ENCODE measurements at places on chromosomes 11 and 22.

DNA sequence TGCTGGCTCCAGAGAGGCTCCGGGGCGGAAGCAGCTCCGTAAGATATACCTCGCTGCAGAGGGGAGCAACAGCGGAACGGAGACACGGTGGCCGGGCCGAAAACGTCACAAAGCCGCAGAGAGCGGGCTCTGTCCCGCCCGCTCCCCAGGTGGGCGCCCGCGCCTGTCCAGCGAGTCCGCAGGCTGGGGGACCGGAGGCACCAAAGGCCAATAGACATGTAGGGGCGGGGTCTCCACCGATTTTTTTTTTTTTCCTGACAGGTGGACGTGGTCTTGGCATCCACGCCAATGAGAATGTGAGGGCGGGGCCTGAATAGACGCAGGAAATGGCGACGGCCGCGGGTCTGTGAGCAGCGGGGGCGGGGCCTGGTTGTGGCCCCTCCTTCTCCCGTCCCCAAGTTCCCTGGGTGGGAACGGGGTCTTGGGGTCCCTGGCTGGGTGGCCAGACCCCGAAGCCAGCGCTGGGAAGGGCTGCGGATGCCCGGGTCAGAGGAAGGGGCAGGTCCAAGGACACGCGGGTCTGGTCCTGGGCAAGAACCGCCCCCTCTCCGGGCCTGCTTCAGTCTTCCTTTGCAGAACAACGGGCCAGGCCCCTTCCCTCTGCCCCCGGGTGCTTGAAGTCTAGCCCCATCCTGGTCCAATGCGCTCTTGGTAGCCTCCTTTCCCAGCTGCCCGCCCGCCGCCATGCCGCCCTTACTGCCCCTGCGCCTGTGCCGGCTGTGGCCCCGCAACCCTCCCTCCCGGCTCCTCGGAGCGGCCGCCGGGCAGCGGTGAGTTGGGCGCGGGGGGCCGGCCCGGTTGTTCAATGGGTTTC, at the start of gene DNAJC4:
TSS of gene DNAJC4 (plus strand) at position 378 of the 814 bp plus-strand sequence. CDS start at position 685, 307 bp downstream.
- peak; percentile 85 for DNase-seq

DNA sequence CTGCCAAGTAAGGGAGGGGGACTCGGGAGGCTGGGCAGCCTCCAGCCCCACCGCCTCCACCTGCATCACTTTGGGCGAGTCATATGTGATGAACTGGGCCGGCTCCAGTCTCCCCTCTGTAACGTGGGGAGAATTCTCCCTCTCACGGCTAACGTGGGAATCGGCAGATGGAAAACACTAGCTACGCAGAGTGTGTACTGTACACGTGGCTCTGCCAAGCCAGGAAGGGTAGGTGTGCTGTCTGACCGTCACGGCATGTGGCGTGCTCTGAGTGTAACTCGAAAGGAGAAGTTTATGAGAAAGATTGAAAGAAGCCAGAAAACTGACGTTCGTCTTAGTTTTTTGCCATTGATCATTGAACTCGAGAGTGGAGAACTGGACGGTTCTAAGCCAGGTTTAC, 13.7 kb downstream of the TRMU start:
- no peak for DNase-seq

GRCh38 chr22:42317008-42317407, 46.6 kb upstream of the TCF20 start:
- DNase-seq, result peak; percentile 28

GRCh38 chr22:45239681-45240051, 1.0 kb downstream of the KIAA0930 start:
- no peak for DNase-seq

DNA sequence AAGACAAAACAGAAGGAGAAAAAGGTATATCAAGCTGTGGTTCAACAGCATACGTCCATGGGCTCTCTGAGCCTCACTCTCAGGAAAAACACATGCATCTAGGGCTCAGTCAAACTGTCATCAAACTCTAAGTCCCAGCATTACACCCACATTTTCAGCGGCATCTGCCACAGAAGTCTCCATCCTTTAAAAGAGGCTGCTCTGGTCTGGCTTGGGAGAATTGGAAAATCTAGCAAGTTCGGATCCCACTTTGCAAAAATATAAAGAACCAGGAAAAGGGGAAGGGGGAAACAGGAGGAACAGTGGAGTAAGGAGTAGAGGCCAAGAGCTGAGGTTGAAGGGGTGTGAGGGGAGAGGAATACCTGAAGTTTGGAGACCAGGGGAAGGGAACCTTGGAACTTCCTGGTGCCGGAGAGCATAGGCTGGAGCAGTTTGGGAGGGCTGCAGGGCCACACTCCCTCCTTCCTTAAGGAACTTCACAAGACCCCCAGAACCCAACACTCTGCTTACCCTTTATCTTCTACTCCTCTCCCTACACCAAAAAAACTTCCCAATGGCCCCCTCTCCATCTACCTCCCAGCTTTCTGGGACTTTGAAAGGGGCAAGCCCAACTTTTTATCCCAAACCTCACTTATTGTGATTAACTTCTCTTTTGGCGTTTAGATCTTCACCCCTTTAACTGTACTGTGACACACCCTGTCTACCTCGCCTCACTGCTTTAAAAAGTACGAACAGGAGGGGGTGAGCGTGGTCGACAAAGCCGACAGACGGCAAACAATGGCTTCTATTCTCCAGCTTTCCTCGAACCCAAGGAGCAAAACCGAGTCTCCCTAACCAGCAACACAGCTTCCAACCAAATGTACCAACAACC, 4.0 kb downstream of the PAX6 start:
- DNase-seq, result no peak

GRCh38 chr22:44702479-44703198, 635 bp downstream of the PRR5 start:
- DNase-seq, result no peak

- DNase-seq, result no peak
These were observed 39.8 kb downstream of the BRD1 start for GRCh38 chr22:49787861-49788260.

- DNase-seq, result no peak
These were observed 8.2 kb downstream of the USP2 start for GRCh38 chr11:119373059-119373920.

GRCh38 chr11:9619004-9619403, 44.9 kb upstream of the SWAP70 start:
- no peak for DNase-seq

- no peak for DNase-seq
These were observed 36.9 kb downstream of the OR6Q1 start for GRCh38 chr11:58067685-58068084.

GRCh38 chr11:103904324-103904667, 132.1 kb upstream of the DDI1 start:
- no peak for DNase-seq

All from hematopoietic multipotent progenitor cell treated with erythropoietin and hydrocortisone succinate and interleukin-3 and kit ligand, for 15 days (in vitro differentiated cells).